Left ventricle myocardium inferior (tissue), 1 donor: ENCODE measurements at places on chromosomes 2 and 18.
A peak's percentile ranks its signal among the peaks of the same experiment; 100 is the strongest.

GRCh38 chr2:10957391-10957790, 45.7 kb downstream of the KCNF1 start:
- DNase-seq = no peak

DNA sequence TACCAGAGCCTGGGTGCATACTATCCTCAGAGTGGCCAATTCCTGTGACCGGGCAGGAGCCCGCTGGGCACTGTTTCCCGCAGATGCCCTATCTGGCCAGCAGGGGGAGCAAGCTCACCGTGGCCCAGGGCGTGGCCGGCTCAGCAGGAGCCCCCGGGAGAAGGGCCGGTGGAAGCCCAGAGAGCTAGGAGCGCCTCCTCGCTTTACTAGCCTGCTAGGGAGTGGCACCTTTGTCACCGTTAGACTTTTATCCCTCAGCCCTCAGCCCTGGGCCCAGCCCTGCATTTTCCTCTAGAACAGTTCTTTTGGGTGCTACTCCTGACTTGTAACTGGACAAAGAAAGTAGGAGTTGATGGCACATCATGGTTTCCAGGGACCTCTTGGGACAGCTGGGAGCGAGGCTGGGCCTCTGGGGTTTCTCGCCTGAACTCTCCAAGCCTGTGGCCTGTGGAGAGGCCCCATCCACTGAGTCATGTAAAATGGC, 24.0 kb downstream of the TMEM177 start:
- DNase-seq = peak; percentile 58

DNA sequence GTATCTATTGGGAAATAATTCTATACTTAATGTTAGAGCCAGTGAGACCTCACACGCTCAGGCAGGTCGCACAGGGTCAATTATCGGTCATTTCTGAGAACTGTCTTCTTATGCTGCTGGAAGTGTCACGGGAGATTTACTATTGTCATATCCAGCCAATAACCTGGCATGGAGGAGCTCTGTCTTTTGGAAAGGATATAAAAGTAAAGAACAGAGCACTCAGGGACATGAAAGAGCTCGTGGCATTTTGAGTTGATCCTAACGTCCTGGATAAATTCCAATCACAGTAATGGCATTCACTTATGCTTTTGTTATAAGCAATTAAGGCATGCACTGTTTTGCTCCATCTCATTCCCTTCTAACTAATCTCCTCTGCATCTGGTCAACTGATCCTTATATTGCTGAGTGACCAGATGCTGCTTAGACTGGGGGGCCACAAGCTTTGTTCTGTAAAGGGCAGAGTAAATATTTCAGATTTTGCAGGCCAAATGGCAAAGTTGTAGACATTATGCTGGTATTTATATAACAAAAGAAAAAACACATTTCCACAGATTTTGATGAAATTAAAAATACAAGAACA, 453.5 kb upstream of the SMIM21 start:
- DNase-seq = no peak

DNA sequence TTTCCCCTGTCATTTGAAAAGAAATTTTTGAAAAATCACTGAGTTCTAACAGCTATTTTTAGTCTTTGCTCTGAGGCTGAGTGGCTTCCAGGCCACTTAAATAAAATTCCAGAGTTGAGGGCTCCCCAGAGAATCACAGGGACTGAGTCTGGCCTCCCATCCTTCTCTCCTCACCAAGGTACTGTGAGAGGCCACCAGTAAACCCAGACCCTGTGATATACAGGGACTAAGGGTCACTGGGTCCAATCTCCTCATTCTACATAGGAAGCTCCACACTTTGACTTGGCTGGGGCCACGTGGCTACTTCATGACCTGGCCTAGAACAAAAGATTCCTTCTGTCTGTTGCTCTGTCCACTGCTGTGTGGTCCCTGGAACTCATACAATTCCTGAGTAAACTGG, 123.2 kb upstream of the CDCA7 start:
- no peak for DNase-seq

DNA sequence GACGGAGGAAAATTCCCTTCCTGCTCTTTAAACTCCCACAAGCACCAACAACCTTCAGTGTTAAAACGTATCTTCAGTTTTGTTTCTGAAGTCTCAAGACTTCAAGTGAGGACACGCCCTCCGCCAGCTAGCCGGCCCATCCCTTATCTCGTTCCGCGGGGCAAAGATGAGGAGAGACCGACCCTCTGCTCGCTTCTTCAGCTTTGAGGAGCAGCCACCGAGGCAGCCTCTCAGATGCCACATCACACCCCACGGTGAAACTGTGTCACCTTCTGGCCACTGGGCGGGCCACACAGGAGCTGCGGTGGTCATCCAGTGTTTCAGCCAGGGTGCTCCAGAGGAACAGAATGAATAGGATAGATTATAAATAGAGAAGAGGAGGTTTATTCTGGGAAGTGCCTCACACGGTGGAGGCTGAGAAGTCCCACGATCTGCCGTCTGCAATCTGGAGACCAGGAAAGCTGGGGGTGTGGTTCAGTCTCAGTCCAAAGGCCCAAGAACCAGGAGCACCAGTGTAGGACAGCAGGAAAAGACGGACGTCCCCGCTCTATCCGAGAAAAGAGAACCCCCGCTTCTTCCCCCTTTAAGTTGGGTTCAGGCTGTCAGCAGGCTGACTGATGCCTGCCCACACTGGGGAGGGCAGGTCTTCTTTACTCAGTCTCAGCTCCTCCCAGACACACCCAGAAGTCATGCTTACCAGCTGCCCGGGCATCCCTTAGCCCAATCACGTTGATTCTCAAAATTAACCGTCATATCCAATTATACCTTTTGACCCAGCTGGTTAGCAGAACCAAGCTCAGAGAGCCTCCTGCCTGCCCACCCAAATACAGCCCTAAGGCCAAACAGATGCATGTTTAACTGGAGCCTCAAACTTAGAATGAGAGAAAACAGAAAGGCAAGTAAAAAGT, 399.7 kb upstream of the ID2 start:
- DNase-seq = no peak

DNA sequence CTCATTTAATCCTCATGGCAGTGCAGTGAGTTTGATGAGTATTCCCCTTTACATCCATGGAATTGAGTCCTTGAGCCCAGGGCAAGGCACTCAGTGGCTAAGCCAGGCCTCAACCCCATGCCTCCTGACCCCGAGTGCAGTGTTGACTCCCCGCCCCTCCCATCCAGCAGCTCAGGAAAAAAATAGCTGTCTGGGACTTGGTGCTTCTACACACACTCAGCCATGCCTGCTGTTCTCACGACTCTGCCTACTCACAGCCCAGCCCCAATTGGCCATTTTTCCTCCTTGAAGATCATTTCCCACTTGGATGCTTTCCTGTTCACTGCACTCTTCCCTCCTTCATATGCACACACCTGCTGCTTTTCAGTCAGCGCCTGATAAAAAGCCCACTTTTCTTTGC, 8.8 kb downstream of the FOSL2 start:
- no peak for DNase-seq

DNA sequence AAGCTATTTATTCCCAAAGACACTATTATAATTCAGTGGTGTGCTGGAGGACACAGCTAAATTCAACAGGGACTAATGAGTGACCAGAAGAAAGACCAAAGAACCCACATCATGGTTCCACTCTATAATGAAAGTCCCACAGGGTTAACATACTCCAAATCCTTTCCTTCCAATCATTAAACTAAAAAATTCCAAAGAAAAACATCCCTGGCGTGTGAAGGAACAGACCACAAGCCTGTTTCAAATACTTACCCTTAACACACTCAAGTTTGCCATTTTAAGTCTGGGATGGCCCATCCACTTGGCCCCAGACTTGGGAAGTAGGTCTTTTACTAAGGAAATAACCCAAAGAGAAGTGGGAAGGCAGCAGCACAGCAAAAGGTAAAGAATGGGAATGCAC, 150.1 kb upstream of the CCDC150 start:
- no peak for DNase-seq

GRCh38 chr2:8252997-8253694, 428.7 kb upstream of the ID2 start:
- DNase-seq = no peak

- no peak for DNase-seq
Measured at GRCh38 chr2:188609321-188610049, 317.8 kb downstream of the GULP1 start.

DNA sequence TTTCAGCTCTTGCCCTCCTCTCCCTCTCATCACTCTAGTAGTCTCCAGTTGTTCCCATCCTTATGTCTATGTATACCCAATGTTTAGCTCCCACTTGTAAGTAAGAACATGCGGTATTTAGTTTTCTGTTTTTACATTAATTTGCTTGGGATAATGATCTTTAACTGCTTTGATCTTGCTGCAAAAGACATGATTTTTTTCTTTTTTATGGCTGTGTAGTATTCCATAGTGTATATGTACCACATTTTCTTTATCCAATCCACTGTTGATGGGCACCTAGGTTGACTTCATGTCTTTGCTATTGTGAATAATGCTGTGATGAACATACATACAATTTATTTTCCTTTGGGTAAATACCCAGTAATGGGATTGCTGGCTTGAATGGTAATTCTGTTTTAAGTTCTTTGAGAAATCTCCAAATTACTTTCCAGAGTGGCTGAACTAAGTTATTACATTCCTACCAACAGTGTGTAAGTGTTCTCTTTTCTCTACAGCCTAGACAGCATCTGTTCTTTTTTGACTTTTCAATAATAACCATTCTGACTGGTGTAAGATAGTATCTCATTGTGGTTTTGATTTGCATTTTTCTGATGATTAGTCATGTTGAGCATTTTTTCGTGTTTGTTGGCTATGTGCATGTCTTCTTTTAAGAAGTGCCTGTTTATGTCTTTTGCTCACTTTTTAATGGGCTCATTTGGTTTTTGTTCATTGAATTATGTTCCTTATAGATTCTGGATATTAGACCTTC, 179.6 kb upstream of the SLC39A10 start:
- no peak for DNase-seq

GRCh38 chr18:5444847-5445246, 99.0 kb downstream of the EPB41L3 start:
- no peak for DNase-seq

DNA sequence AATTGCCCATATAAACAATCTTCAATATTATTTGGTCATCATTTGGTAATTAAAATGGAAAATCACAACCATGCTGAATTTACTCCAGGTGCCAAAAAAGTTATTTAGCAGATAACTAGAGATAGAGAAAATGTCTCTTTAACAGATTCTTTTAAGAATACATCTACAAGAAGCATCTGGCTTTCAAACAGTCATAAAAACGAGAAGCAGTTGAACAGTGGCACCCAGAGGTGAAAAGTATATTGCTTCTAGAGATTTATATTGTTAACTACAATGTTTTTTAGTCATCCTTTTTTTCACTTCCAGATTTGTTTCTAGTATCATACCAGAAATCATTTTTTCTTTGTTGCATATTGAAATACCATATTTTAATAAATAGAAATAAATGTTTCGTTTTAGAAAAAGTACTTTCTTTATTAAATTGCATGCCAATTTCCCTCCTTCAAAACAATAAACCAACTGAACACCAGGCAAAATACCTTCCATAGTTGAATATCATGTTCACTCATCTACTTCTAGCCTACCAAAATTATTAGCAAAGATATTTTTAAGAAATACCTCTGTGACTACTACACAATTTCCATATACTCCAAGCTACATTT, 65.4 kb upstream of the HNRNPA3 start:
- no peak for DNase-seq

DNA sequence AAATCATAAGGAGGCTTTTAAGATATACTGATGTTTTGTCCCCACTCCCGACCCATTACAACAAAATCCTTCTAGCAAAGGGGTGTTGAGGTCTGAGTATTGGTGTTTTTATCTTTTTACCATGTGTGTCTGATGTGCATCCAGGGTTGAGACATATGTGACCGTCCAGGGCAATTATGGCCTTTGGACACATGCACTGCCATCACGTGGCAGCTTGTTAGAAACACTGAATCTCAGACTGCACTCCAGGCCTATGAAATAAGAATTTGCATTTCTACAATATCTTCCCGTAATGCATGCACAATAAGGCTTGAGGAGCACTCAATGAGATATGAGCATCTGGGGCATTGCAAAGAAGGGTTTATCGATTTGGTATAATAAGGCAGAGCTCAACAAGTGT, 235.1 kb upstream of the ZNF804A start:
- DNase-seq = no peak

DNA sequence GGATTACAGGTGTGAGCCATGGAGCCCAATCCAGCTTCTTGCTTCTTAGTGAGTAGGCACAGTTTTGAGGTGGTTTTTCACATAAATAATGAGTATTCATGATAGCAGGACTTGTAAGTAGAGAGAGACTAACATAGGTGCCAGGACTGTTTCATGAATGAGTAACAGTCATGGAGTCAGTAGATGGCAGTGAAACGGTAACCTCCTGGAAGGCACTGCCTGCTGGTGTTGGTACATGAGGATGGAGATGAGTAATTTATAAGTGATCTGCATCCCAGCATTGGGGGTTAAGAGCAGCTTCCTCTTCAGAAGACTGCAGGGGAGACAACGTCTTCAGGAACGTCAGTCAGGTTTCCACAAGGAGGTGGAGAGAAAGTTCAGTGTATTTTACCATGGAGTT, 143.8 kb downstream of the HAUS1 start:
- no peak for DNase-seq

- no peak for DNase-seq
Measured at GRCh38 chr2:173239644-173240043, 115.0 kb upstream of the CDCA7 start.

- DNase-seq = no peak
Measured at GRCh38 chr18:13259701-13260100, 41.1 kb downstream of the LDLRAD4 start.

GRCh38 chr2:234661175-234661574, 164.3 kb upstream of the ARL4C start:
- DNase-seq = no peak

DNA sequence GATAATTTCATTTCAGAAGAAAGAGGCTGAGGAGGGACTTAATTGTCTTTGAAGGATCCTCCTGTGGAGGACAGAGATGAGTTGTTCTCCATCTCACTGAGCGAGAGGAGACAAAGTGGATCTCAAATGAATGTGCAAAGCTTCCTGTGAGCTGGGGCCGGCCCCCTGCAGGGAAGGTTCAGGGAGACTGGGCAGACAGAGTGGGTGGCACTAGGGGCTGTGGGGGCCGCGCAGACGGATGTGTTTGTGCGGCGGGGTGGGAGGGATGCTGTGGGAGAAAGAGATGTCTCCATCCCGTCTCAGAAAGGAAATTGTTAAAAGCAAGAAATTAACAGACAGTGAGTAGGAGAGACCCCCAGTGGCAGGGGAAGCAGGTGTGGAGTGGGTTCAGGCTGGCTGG, 29.1 kb downstream of the KLHL29 start:
- DNase-seq = no peak

GRCh38 chr18:41206341-41206830, 748.6 kb upstream of the PIK3C3 start:
- DNase-seq = no peak

- no peak for DNase-seq
Measured at GRCh38 chr2:13056259-13056843, 339.6 kb downstream of the TRIB2 start.

- DNase-seq = no peak
Measured at GRCh38 chr2:39024833-39025232, 96.0 kb downstream of the SOS1 start.

DNA sequence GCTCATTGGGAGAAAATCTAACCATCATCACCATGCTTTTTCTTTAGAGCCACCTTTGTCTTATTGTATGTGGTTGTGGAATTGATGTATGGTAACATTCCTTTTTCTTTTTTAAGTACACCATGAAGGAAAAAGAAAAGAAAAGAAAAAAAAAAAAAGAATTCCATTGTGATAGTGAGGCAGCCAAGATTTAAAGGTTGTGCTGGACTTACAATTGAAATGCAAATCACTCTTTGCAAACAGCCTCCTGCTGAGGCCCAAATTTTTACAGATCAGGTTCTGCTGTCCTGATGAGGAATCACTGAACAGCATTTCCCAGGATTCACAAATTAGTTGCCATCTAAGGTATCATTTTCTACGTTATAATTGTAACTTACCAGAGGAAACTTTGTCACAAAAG, 1101.0 kb upstream of the FANCL start:
- DNase-seq = no peak
